ENCODE measurements at places on chromosomes 6 and 20.

DNA sequence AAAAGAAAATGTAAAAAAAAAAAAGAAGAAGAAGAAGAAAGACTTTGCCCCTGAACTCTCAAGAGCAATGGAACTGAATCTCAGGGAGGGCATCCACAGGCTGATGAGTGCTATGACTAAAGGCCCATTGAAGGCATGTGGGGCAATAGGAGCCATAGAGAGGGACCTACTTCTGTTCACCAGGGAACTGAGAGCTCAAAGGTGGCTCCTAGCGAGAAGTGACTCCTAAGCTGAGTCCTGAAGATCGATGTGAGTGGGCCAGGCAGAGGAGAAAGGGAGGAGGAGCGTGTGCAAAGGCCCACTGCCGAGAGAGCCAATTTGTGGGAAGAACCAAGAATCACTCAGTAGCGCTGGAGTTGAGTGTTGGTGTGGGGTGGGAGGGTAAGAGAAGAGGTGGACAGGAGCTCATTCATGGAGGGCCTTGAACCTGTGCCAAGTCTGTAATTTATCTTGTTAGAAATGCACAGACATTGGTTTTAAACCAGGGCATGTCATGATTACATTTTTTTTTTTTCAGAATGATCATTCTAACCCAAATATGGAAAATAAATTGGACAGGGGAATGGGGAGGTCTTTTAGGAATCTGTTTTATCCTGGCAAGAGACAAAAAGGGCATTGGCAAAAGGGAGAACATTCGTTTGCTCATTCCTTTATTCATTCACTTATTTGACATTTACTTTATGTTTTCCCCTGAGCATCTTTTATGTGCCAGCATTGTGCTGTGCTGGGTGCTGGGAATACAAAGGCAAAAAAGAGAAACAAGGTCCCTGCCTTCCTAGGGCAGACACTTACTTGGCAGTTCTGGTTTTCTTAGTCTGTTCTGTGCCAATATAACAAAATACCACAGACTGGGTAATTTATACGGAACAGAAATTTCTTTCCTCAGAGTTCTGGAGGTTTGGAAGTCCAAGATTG, 67.4 kb upstream of the DSP start:
- H3K4me1 ChIP-seq: no peaks in the 10 kb centered on the region
- H3K27me3 ChIP-seq: no peaks in the 10 kb centered on the region
- H3K27ac ChIP-seq: no peak overlapping the region

- DNase-seq: no peak
- H3K36me3 ChIP-seq: no peaks in the 10 kb centered on the region
- H3K27me3 ChIP-seq: no peaks in the 10 kb centered on the region
- no peak overlapping the region for H3K27ac ChIP-seq
- H3K4me3 ChIP-seq: no peak overlapping the region
- H3K4me1 ChIP-seq: peaks cover 14% of the 10 kb centered on the region
Observed at GRCh38 chr20:38520261-38520660, 47.6 kb downstream of the RALGAPB start.

DNA sequence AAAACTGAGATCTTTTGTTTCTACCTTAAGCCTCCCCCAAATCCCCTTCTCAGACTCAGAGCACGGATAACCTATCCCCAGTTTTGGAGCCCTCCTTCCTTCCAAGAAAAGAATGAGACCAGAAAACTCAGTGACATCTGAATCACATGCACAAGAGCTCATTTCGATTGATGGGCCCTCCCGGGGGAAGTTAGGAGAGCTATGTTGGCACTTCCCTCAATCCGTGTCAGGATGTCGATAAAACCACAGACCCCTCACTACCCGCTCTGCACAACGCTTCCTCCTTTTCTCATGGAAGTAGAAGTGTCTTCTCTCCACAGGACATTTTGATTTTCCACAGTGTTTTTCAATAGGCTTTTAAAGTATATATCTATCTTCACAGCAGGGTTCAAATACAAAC, 332.4 kb downstream of the HACE1 start:
- peak; percentile 12 for DNase-seq
- H3K27me3 ChIP-seq: no peaks in the 10 kb centered on the region
- H3K27ac ChIP-seq: no peak overlapping the region
- no peaks in the 10 kb centered on the region for H3K36me3 ChIP-seq
- no peak overlapping the region for H3K4me3 ChIP-seq
- peaks cover 26% of the 10 kb centered on the region for H3K4me1 ChIP-seq

DNA sequence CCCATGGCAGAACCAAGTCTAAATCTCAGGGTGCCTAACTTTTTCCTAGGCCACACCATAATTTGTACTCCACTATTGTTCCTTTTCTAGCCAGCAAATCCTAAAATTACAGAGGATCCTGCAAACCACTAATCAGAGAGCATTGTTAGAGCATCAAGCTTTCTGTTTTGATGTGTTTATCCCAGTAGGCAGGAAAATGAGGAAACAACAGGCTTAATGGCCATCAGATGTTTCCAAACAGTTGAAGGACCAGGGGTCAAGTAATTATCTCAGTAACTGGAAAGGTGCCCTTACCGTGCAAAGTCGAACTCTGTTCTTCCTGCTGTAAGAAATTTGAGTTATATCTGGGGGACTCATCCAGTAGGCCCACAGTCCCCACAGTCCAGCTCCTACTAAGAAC, 58.7 kb downstream of the RALY start:
- peaks cover 3% of the 10 kb centered on the region for H3K27me3 ChIP-seq
- H3K27ac ChIP-seq: no peak overlapping the region
- no peak for DNase-seq
- H3K36me3 ChIP-seq: no peaks in the 10 kb centered on the region
- no peak overlapping the region for H3K4me3 ChIP-seq

DNA sequence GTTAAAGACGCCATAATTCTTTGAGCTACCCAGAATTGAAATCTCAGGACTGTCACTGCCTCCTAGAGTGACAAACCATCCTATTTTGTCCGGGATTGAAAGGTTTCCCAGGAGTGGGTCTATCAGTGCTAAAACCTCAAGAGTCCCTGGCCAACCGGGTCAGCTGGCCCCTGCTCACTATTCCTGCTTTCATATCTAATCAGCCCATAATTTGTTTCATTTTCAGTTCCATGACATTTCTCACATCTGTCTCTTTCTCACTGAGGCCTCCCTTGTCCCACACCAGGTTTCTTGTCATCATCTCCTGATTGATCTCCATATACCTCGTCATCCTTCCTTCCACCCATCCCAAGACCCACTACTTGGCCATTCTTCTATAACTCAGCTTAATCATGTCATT, 98.2 kb downstream of the SLC35B3 start:
- H3K36me3 ChIP-seq: no peaks in the 10 kb centered on the region
- DNase-seq: no peak
- H3K27me3 ChIP-seq: no peaks in the 10 kb centered on the region

DNA sequence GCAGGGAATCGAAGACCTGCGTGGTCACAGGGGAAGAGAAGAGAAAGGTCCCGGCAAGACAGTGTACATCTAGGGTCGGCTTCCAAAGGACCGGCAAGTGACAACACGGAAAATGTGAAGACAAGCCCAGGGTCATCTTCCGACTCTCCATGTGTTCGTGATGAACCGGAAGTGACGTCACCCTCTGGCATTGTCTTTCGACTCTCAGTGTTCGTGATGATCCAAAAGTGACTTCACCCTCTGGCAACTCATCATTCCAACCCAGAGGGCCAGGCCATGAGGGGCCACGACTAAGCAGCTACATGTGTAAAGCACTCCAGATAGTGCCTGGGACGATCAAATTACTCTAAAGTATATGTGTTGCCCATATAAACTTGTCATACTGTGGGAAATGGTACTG, 290.8 kb downstream of the THBS2 start:
- H3K27ac ChIP-seq: no peak overlapping the region
- H3K36me3 ChIP-seq: no peaks in the 10 kb centered on the region
- no peaks in the 10 kb centered on the region for H3K4me1 ChIP-seq
- no peak for DNase-seq

GRCh38 chr6:43770372-43771209, 580 bp downstream of the VEGFA start:
- peaks cover 15% of the 10 kb centered on the region for H3K27me3 ChIP-seq
- peak; percentile 58 for DNase-seq
- H3K4me1 ChIP-seq: peaks cover 7% of the 10 kb centered on the region
- peak overlapping the region; percentile 52 for H3K27ac ChIP-seq
- no peaks in the 10 kb centered on the region for H3K36me3 ChIP-seq

DNA sequence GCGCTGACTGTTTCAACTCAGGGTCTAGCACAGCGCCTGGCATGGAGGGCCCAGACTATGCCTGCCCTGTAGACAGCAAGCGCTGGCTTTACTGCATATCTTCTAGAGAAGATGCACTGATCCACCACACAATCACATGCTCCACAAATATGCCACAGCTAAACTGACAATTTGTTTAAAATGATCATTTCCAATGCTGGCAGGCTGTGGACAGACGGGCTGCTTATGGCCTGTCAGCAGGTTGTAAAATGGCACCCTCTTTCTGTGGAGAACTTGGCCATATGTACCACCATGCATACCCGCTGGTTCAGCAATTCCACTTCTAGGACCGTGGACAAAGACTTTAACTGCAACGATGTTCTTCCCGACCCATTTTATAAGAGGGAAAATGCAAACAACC, 40.8 kb downstream of the STAU1 start:
- no peak for DNase-seq
- no peaks in the 10 kb centered on the region for H3K27me3 ChIP-seq
- H3K4me1 ChIP-seq: no peaks in the 10 kb centered on the region
- H3K36me3 ChIP-seq: no peaks in the 10 kb centered on the region

- H3K36me3 ChIP-seq: no peaks in the 10 kb centered on the region
- H3K27me3 ChIP-seq: no peaks in the 10 kb centered on the region
- no peak overlapping the region for H3K4me3 ChIP-seq
- H3K27ac ChIP-seq: no peak overlapping the region
Observed at GRCh38 chr6:25927756-25928216, 2.7 kb downstream of the SLC17A2 start.

- no peaks in the 10 kb centered on the region for H3K4me1 ChIP-seq
- no peaks in the 10 kb centered on the region for H3K27me3 ChIP-seq
- H3K36me3 ChIP-seq: peaks cover 4% of the 10 kb centered on the region
- no peak for DNase-seq
Observed at GRCh38 chr6:137666202-137666774, 172.1 kb upstream of the OLIG3 start.

DNA sequence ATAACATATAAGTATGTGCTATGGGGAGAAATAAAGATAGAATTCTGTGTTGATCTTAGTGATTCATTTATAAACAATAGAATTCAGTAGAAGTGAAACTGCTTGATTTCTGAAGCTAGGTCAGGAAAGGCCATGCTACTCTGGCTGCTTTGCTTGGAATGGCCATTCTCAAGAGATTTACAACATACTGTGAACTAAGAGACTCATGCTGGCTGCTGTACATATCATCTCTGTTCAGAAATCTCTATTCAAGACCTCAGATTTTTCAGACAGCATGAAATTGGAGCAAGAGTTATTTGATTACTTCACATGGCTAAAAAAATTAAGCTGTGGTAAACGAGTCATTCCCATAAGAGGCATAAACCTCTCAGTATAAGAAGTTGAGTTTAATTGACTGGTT, 662.6 kb downstream of the BCKDHB start:
- H3K4me3 ChIP-seq: no peak overlapping the region
- H3K4me1 ChIP-seq: no peaks in the 10 kb centered on the region
- H3K27me3 ChIP-seq: no peaks in the 10 kb centered on the region
- no peaks in the 10 kb centered on the region for H3K36me3 ChIP-seq

- H3K27me3 ChIP-seq: peaks cover 3% of the 10 kb centered on the region
- peaks cover 11% of the 10 kb centered on the region for H3K4me1 ChIP-seq
- peak overlapping the region; percentile 92 for H3K4me3 ChIP-seq
- no peaks in the 10 kb centered on the region for H3K36me3 ChIP-seq
Observed at GRCh38 chr6:116572162-116572561, 858 bp downstream of the RWDD1 start.

GRCh38 chr20:10487142-10488136, 52.3 kb downstream of the SLX4IP start:
- peaks cover 22% of the 10 kb centered on the region for H3K4me1 ChIP-seq
- DNase-seq: no peak
- no peaks in the 10 kb centered on the region for H3K27me3 ChIP-seq
- H3K4me3 ChIP-seq: no peak overlapping the region
- H3K36me3 ChIP-seq: no peaks in the 10 kb centered on the region
- H3K27ac ChIP-seq: peak overlapping the region; percentile 1

GRCh38 chr20:29306390-29307072, 1950.9 kb upstream of the DEFB115 start:
- DNase-seq: no peak

DNA sequence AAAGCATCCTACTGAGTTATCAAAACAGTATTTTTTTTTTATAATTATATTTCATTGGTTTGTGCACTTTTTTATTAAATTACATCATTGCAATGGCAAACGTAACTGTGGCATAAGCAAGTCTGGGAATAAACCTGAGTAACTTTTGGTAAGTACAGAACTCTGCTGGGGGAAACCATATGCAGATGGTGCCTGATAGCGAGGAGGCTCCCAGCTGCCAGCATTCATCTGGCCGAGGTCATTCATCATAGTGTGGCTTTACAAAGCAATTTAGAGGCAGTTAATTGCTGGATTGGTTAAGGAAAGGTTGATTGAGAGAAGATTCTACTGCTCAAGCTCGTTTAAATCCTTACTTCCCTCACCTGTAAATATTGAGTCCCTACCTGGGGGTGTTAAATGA, 52.6 kb downstream of the HECA start:
- H3K4me3 ChIP-seq: peak overlapping the region; percentile 40
- peaks cover 18% of the 10 kb centered on the region for H3K4me1 ChIP-seq
- peaks cover 5% of the 10 kb centered on the region for H3K27me3 ChIP-seq

DNA sequence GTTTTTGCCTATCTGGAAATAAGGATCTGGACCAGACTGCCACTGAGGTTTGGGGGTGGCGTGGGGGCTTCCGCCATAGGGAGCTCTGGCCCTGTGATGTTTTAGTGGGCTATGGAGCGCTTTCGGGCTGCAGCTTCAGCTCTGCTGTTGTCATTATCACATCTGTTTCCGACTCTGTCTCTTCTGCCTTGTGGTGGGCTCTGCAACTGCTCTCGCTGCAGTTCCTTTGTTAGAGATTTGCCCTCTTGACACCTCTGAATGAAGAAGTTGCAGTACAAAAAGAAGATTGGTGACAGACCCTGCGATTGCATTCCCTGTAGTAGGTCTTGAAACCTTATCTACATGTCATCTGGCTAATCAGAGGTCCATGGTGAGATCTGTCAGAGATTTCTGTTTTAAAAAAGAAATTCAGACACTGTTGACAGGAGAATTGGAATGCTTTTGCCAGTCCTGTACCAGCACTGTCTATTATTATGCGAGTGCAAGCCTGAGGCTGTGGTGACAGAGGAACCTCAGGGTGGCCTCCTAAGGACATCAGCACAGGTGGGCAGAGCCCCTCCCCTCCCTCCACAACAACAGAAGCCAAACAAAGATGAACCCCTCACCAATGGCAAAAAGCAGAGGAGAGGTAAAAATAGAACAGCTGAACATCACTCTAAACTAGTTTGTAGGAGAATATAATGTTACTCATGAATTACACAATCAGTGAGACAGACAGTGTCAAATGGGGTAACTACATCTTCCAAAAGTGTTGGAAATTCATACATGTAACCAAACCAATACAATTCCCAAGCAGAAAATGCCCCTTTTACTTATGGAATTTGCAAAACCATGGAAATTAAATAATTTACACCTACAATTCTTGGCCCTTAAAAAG, 63.5 kb upstream of the DEFB112 start:
- no peak overlapping the region for H3K4me3 ChIP-seq
- H3K36me3 ChIP-seq: no peaks in the 10 kb centered on the region
- no peaks in the 10 kb centered on the region for H3K27me3 ChIP-seq
- DNase-seq: no peak
- peak overlapping the region; percentile 84 for H3K27ac ChIP-seq
- H3K4me1 ChIP-seq: peaks cover 8% of the 10 kb centered on the region

Data from glutamatergic neuron (in vitro differentiated cells).